ENCODE measurements at places on chromosomes 2 and 18. TPM values are rescaled to one million over a fixed set of nuclear protein-coding genes. Genes with fewer than 3 reads are reported as not detected.

Gene GRHL1
- polyA plus RNA-seq: 0.88 TPM

Gene VIT
- 6.9 TPM for polyA plus RNA-seq

Gene MYCN
- polyA plus RNA-seq: 28.8 TPM

Gene MPP4
- 1.4 TPM for polyA plus RNA-seq

Gene FASTKD1
- 51.9 TPM for polyA plus RNA-seq

Gene GKN1
- polyA plus RNA-seq: 2.8 TPM

Gene PFN4
- not detected for polyA plus RNA-seq

Gene CD207
- not detected for polyA plus RNA-seq

Gene PRKCE
- 7.6 TPM for polyA plus RNA-seq

Gene OTX1
- polyA plus RNA-seq: not detected

Gene HOXD1
- not detected for polyA plus RNA-seq

Gene BIRC6
- 58.5 TPM for polyA plus RNA-seq

Gene DOK6
- polyA plus RNA-seq: 0.76 TPM

Gene DYNAP
- polyA plus RNA-seq: not detected

Gene TACR1
- polyA plus RNA-seq: 0.47 TPM

Gene SALL3
- polyA plus RNA-seq: 0.31 TPM

Gene C2orf69
- 15.1 TPM for polyA plus RNA-seq

Gene FZD7
- 3.3 TPM for polyA plus RNA-seq

Gene SLC9A4
- 0.15 TPM for polyA plus RNA-seq

Gene FEV
- not detected for polyA plus RNA-seq
